ENCODE measurements at places on chromosomes 7 and 10. TPM values are rescaled to one million over a fixed set of nuclear protein-coding genes. Genes with fewer than 3 reads are reported as not detected.

DNA sequence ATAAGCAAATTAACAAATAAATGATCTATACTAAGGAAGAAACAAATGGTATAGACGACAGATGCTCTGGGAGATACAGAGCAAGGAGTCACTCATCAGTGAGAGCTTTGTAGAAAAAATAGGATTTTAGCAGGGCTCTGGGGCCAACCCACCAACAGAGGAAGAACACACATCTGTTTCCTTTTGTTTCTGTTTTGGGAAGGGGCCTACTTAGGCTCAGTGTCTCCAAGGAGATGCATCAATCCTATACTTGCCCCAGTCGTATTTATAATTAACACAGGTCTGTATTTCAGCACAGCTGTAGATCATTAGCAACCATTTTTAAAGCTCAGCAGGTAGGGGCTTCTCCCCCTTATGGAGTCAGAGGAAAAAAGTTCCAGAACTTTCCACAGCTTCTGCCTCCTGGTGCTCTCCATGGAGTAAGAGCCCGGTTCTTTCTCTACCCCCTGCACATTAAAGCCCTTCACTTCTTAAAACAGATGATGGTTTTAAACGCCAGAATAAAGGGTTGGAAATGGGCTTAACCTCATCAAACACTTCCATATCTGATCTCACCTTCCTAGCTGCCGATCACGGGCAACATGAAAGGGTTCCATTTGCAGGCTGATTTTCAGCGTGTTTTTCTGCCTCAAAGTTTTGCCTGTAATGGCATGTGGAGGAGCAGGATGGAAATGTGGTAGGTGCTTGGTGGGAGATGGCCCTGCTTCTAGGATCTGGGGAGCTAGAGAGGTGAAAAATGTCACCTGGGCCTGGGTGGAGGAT lies 291.7 kb downstream of the TCF7L2 start:
- no peaks in the 10 kb centered on the region for H3K36me3 ChIP-seq
- H3K27me3 ChIP-seq = no peaks in the 10 kb centered on the region
- no peak overlapping the region for H3K27ac ChIP-seq
- H3K4me3 ChIP-seq = no peak overlapping the region
- no peak for DNase-seq

The TMEM213 gene
- not detected for total RNA-seq

GRCh38 chr7:127226685-127227374 lies 25.9 kb downstream of the GRM8 start:
- no peaks in the 10 kb centered on the region for H3K36me3 ChIP-seq

DNA sequence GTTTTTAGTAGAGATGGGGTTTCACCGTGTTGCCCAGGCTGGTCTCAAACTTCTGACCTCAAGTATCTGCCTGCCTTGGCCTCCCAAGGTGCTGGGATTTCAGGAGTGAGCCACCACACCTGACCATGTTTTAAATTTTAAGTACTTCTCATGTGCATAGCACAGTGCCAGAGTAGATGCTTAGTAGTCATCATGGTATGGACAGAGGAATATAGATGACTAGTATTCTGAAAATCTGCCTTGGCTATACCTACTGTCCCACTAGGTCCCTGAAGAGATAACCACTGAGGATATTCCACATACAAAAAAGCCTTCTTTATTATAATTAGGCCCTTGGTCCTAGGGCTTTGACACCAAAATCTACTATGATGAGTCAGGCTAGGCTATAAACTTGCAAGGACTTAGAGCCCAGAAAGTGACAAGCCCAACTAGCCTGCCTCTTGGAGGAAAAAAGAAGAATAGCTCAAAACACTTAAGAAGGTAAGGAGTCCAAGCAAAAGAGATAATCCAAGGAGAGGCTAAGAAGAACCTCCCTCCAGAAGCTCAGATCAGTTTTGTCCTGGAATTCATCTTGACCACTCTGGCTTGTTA lies 34.0 kb downstream of the LUC7L2 start:
- no peak overlapping the region for H3K4me3 ChIP-seq
- peaks cover 28% of the 10 kb centered on the region for H3K36me3 ChIP-seq
- no peaks in the 10 kb centered on the region for H3K4me1 ChIP-seq
- no peak for DNase-seq

The TAS2R5 gene
- total RNA-seq = 3.9 TPM

DNA sequence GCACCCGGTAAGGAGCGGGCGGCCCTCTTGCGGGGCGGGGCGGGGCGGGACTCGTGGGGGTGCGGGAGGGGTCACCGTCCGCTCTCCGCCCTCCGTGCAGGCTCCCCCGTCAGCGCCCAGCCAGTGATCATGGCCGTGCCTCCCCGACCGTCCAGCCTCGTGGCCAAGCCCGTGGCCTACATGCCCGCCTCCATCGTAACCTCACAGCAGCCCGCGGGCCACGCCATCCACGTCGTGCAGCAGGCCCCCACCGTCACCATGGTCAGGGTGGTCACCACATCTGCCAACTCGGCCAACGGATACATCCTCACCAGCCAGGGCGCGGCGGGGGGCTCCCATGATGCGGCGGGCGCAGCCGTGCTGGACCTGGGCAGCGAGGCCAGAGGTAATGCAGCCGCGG lies 16.2 kb upstream of the AP5Z1 start:
- H3K36me3 ChIP-seq = no peaks in the 10 kb centered on the region
- H3K4me1 ChIP-seq = no peaks in the 10 kb centered on the region
- H3K27me3 ChIP-seq = no peaks in the 10 kb centered on the region
- no peak overlapping the region for H3K27ac ChIP-seq
- no peak for DNase-seq

The ZCWPW1 gene
- total RNA-seq = 1.4 TPM

The ZNF488 gene
- total RNA-seq = not detected

DNA sequence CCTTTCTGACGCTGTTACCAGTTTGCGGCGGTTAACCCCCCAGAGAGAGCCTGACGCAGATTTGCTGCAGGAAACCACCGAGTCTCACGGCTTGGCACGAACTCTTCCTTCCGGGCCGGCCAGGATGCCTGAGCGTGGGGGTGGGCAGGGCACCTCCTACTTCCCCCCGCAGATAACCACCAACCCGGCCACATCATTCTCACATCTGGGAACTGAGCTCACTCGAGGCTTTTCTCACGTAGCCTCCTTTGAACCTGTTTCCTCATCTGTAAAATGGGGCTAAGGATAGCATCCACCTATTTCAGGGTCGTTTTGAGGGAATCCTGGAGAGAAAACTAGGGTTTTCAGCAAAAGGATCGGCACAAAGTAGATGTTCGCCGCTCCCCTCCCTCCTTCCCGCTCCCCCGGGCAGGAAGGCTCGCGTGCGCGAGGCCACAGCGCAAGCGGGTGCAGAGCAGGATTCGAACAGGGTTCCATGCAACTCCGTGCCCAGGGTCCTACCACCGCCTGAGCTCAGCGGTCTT lies 23.6 kb downstream of the DDIT4 start:
- no peaks in the 10 kb centered on the region for H3K36me3 ChIP-seq
- H3K4me1 ChIP-seq = peaks cover 16% of the 10 kb centered on the region
- H3K4me3 ChIP-seq = peak overlapping the region; percentile 63
- H3K27ac ChIP-seq = no peak overlapping the region
- H3K27me3 ChIP-seq = no peaks in the 10 kb centered on the region
- DNase-seq = no peak

The CEP55 gene
- 57.7 TPM for total RNA-seq

DNA sequence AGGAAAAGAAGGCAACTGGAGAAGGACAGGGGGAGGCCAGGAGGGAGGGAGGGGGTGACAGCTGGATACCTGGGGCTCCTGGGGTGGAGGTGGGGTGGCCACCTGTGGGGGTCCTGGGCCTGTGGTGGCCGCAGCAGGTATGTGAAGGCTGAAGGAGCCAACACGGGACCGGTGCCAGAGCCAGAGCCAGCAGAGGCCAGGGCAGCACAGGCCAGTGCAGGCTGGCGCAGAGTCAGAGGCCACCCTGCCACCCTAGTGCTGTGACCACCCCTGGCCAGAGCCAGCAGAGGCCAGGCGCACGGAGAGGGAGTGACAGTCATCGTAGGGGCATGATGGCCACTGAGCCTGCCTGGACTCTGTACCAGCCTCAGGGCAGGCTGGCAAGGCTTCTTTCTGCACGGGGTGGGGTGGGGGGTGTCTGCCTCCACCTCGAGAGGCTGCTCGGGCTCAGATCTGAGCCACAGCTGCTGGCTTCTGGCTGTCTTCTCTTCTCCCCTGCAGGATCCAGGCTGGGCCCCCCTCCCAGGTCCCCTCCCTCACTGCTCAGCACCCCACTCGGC lies 28.8 kb downstream of the YKT6 start:
- H3K4me1 ChIP-seq = peaks cover 3% of the 10 kb centered on the region
- no peaks in the 10 kb centered on the region for H3K27me3 ChIP-seq
- H3K27ac ChIP-seq = no peak overlapping the region
- H3K4me3 ChIP-seq = no peak overlapping the region
